ENCODE measurements at places on chromosomes 16 and 17. TPM values are rescaled to one million over a fixed set of nuclear protein-coding genes. Genes with fewer than 3 reads are reported as not detected.

The LITAFD gene
- not detected for total RNA-seq

The ODAD4 gene
- 4.5 TPM for total RNA-seq

The JPT2 gene
- 15.6 TPM for total RNA-seq

The PRSS36 gene
- total RNA-seq, result 3.7 TPM

The IGSF6 gene
- total RNA-seq, result 3.6 TPM

The CHST4 gene
- total RNA-seq, result 0.17 TPM

The ZSCAN10 gene
- total RNA-seq, result not detected

The CES3 gene
- 6.3 TPM for total RNA-seq

The PSME3 gene
- 97.9 TPM for total RNA-seq

The SDR42E2 gene
- total RNA-seq, result 0.34 TPM

The ARL16 gene
- total RNA-seq, result 33.3 TPM

The G6PC1 gene
- not detected for total RNA-seq

The PRSS27 gene
- 1.6 TPM for total RNA-seq

The DOC2B gene
- total RNA-seq, result 17.8 TPM

The CD79B gene
- not detected for total RNA-seq

The IL4R gene
- 31.5 TPM for total RNA-seq

The KRTAP3-1 gene
- not detected for total RNA-seq

The SLC46A1 gene
- total RNA-seq, result 20.9 TPM

The UNK gene
- total RNA-seq, result 28.8 TPM

The SEZ6 gene
- 40.9 TPM for total RNA-seq

The ZNF423 gene
- total RNA-seq, result 15.5 TPM

The RAB11FIP4 gene
- 164 TPM for total RNA-seq

The SPN gene
- total RNA-seq, result 2.7 TPM

The BAHCC1 gene
- total RNA-seq, result 47.0 TPM

The HBA1 gene
- 253 TPM for total RNA-seq

The YPEL2 gene
- 76.7 TPM for total RNA-seq

The CTRL gene
- total RNA-seq, result 3.2 TPM

The KRT36 gene
- total RNA-seq, result not detected

The TLCD1 gene
- 4.9 TPM for total RNA-seq

The ST6GALNAC2 gene
- 0.55 TPM for total RNA-seq

The TMEM106A gene
- total RNA-seq, result 10.6 TPM

The TEN1 gene
- total RNA-seq, result 13.5 TPM

The FN3K gene
- total RNA-seq, result 84.3 TPM

The TBX21 gene
- total RNA-seq, result not detected

The FBXL16 gene
- total RNA-seq, result 373 TPM

The KRTAP2-2 gene
- total RNA-seq, result not detected

The CCL23 gene
- not detected for total RNA-seq

The TM4SF5 gene
- not detected for total RNA-seq

The BCL7C gene
- total RNA-seq, result 17.7 TPM

The GALK1 gene
- total RNA-seq, result 14.1 TPM

The ITGAD gene
- total RNA-seq, result not detected

The KRT9 gene
- total RNA-seq, result not detected

The CEMP1 gene
- total RNA-seq, result 0.74 TPM

The CCDC40 gene
- total RNA-seq, result 10.3 TPM

The SAMD14 gene
- 77.0 TPM for total RNA-seq

The EFCAB5 gene
- 4.6 TPM for total RNA-seq

The PMFBP1 gene
- 2.5 TPM for total RNA-seq

The SLC16A6 gene
- 3.8 TPM for total RNA-seq

The PRAC2 gene
- total RNA-seq, result not detected

The TMEM98 gene
- total RNA-seq, result 26.3 TPM

All from dorsolateral prefrontal cortex (tissue), 122 donors.